ENCODE measurements at places on chromosomes 5 and 9.

- DNase-seq, result no peak
Observed at GRCh38 chr9:126160067-126160853, 166.4 kb upstream of the MVB12B start.

DNA sequence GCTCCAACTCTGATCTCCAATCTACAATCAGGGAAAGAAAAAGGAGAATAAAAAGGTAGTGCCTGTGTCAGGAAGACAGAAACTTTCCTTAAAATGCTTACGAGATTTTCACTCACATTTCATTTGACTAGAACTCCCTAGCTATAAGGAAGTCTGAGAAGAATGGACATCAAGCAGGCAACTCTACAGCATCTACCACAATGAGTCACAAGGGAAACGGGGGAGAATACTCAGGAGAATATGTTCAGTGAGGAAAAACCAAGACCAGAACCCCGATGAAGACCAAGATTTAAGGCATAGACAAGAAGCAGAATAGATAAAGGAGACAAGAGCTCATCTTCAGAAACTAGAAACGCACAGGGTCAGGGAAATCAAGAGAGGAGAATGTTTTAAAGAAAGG is 9.0 kb upstream of the SETD9 start:
- DNase-seq, result no peak

DNA sequence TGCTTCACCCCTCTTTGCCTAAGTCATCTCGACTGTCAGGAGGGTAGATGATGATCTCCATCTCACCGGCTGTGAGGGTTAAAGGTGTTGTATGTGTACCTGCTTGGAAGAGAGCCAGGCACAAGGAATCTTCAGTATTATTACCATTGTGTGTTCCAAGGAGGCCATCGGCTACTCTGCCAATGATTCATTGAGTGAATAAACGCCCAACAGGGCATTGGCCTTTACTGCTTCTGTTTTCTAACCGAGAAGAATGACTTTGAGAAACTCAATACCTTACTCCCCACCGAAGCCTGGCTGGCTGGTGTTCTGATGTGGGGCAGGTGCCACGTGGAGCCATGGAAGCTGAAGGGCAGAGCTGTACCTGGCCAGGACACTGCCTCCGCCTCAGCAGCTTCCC is 228.8 kb downstream of the SNX18 start:
- no peak for DNase-seq

GRCh38 chr9:33315371-33315770 is 25.1 kb downstream of the NFX1 start:
- no peak for DNase-seq

- DNase-seq, result no peak
Observed at GRCh38 chr5:110477911-110478310, 248.6 kb downstream of the TMEM232 start.
